ENCODE measurements at places on chromosomes 12 and 14.
A peak's percentile ranks its signal among the peaks of the same experiment; 100 is the strongest.

- DNase-seq, result no peak
Measured at GRCh38 chr12:31586728-31587127, 4.2 kb downstream of the DENND5B start.

DNA sequence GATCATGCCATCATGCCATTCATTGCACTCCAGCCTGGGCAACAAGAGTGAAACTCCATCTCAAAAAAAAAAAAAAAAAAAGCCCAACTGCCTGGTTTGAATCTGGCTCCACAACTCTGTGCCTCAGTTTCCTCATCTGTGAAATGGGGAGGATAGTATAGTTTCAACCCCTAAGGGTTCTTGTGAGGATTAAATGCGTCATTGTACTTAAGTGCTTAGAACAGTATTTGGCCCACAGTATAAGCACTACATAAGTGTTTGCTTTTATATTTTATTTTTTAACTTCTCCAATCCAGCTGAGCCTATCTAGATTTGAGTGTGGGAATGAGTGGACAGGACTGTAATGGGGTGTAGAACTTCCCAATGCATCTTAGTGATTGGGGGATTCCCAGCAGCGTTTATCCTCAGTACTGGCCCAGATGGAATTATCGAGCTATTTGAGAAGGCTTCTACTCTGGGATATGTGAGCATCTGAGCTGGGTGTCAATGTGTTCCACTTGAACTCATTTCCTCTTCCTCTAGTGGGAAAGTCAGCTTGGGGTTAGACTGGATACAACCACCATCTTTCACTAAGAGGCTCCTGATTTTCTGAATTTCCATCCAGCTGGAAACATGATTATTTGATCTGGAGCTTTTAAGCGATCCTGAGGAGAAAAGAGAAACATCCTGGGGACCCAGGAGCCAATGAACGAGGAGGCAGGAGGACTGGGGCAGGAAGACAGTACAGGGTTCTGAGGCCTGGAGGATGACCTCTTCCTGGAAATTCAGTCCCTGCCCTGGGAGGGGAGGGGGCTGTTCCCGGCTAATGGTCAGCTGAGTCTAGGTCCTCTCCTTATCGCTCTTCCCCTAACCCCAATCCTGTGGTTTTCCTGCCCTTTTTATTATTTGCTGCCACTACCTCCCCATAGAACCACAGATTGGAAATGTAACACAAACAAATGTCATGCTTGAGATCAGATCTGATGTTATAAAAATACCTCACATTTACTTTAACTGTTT is 9.3 kb upstream of the ESPL1 start:
- no peak for DNase-seq

- DNase-seq, result no peak
Measured at GRCh38 chr12:12777092-12777491, 8.4 kb upstream of the APOLD1 start.

DNA sequence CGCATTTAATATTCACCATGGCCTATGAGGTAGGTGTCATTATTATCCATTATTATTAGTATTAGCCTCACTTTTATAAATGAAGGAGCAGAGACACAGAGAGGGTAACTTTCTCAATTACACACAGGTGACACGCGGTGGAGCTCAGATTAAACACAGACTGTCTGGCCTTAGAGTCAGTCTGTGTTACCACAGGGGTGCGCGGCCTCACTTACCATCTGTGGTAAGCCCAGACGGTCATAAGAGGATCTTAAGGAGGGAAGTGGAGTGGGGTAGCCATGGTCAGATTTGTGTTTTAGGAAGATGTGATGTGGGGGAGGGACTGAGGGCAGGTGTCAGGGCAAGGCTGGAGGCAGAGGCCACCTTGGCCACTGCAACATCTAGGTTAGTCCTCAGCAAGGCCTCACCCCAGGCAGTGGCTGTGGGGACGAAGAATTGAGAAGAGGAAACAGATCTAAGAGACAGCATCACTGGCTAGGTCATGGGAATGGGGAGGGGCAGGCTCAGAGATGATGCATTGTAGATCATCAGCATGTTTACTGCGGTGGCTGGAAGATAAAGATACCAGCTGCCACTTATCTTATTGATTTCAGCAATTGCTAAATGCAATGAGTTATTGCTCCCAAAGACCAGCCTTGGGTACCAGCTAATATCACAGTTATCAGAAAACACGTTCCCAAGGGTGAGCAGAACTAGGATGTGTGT is 67.1 kb downstream of the SERPINA3 start:
- no peak for DNase-seq

DNA sequence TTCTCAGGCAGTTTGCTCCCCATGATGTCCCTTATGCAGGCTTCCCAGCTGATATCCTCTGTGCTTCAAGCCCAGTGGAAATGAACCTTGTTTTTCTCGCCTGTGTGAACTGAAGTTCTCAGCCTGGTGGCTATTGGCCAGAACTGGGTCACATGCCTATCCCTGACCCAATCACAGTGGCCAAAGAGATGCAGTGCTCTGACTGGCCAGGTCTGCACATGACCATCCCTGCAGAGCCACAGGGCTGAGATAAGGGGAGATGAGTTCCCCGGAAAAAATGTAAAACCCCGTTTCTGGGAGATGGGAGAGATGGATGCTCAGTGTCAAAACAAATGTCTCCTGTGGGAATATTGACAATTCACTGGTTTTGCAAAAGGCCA is 34.7 kb upstream of the FZD10 start:
- no peak for DNase-seq

DNA sequence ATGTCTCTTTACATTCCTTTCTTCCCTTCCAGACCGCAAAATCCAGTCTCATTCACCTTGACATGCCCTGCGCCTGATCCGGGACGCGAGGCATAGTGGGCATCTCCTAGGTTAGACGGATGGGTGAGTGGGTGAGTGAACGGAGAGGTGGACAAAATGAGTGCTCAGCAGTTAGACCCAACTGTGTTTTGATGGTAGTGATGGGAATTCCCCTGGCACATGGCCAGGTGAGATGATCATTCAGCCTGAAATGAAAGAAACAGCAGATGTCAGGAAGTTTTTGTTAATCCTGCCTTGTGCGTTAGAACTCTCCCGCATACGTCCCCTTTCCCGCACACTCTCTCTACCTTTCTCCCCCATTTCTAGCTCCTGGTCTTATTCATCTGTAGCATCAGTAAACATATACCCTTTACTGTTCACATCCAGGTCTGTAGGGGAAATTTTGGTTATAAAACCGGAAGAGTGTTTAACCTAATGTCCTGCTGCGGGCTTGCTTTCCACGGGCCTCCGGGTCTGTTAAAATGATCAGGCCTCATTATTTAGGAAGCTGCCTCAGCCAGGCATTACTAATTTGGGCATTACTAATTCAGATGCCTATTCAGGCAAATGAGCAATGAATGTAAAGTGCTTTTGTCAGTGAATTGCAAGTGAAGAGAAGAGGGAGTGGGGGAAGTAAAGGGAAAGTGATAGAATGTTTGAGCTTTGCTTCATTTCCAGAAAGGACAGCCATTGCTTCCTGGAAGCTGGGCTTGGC is 172.8 kb downstream of the ETV6 start:
- peak; percentile 40 for DNase-seq

- no peak for DNase-seq
Measured at GRCh38 chr12:132343294-132344004, 14.1 kb upstream of the GALNT9 start.

- DNase-seq, result no peak
Measured at GRCh38 chr14:64728856-64729255, 24.6 kb downstream of the PLEKHG3 start.

GRCh38 chr12:95998611-95999286 is 2.6 kb upstream of the HAL start:
- DNase-seq, result peak; percentile 60

DNA sequence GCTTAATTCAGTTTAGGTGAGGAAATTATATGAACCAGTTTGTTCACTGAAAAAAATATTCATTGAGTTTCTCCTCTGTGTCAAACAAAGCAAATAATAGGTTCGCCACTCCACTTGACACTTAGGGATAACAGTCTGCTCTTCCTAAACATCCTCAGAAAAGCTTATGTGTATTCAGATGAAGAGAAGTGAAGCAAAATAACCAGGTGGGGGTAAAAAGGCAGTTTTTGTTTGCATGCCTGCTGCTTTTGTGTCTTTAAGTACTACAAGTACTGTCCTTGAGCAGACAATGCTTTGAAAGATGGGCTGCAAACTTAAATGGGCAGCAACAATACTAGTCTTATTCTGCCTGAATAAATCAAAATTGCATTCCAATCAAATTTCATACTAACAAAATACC is 910.7 kb upstream of the MDGA2 start:
- DNase-seq, result no peak

GRCh38 chr14:60093606-60094005 is 1.9 kb downstream of the PCNX4 start:
- DNase-seq, result no peak

- no peak for DNase-seq
Measured at GRCh38 chr14:58739674-58740073, 101.9 kb downstream of the DACT1 start.

DNA sequence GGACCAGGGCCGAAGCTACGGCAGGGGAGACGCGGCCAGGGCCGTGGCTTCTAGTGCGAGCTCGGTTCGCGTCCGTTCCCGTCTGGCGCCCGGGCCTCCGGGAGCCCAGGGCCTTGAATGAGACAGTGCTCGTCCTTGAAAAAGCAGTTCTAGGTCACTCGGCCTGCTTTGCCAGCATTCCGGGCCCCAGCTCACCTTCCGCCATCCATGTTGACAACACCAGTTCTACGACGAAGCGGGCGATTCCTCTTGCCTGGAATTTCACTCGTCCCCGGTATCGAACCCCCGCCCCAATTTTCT is 4.5 kb downstream of the OR10AD1 start:
- peak; percentile 14 for DNase-seq

- no peak for DNase-seq
Measured at GRCh38 chr14:61281948-61282275, 774 bp upstream of the TMEM30B start.

GRCh38 chr14:50783563-50783962 is 47.4 kb downstream of the NIN start:
- no peak for DNase-seq
